CD4-positive, alpha-beta T cell treated with Interleukin-17A for 1 hour (primary cell): ENCODE measurements at places on chromosomes 4 and X.

GRCh38 chrX:30748342-30748960 lies 95.2 kb downstream of the GK start:
- no peak for DNase-seq

- no peak for DNase-seq
Observed at GRCh38 chr4:127364911-127365310, 267.8 kb upstream of the INTU start.

DNA sequence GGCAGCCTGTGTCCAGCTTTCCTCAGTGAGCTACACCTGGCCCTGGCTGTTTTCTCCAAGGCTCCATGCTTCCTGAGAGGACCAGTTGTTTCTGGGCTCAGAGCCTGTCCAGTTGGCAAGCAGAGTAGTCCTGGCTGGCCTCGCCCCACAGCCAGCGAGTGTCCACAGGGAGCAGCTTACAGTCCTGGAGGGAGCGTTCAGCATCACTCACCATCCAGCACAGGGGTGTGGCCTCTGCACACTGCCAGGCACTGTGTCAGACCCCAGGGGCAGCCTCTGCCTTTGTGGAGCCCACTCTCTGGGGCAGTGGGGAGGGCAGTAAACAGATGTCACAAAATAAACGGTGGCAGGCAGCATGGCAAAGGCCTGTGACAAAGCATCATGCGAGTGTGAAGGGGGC lies 23.9 kb downstream of the EVC start:
- DNase-seq = no peak

- DNase-seq = no peak
Observed at GRCh38 chr4:3818371-3818770, 52.2 kb downstream of the ADRA2C start.

DNA sequence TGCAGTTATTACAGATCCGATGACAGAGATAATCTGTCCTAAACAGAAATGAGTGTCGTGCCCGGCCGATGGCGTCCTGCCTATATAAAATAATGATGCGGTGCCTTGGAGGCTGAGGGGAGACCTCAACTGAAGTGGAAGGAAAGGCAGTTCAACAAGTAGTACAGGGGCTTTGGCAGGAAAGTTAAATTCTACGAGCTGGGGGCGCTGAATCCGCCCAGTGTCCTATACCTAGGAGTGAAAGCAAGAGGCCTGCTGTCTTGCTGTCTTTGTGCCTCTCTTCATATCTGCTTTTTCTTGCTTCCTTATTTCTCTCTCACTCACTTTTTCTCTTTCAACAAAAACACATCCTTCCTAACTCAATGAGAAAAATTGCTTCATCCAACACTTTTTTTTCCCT lies 82.2 kb upstream of the PRPS2 start:
- no peak for DNase-seq

DNA sequence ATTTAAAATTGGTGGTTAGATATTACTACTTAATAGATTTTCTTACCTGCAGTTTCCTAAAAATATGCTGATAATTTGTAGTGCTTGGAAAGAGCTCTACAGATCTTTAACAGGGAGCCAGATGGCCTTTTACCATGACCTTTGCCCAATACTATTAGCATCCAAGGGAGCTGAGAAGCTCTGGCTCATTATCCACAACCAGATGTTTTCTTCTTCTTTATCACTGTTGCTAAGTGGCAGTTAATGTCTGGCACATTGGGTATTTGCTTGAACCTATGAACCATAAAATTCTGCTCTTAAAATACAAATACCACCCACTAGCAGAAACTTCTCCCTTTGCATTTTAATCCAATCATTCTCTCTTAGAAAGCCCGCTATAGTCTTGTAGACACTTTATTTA lies 1480.3 kb downstream of the C4orf33 start:
- no peak for DNase-seq

DNA sequence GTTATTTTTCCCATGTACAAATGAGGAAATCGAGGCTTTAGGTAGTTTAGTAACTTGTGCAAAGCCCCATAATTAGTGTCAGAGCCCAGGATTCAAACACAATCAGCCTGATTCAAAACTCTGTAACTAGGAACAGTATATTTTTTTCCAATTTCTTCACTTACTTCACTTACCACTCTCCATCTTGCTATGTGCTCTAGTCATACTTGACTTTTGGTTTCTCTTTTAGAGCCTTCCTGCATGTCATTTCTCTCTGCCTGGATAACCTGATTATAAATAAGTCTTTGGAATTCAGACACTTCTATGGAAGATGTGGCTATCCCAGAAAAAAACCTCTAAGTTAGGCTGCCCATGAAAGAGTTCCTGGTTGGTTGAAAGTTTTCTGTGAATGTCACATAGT lies 22.2 kb downstream of the SATL1 start:
- DNase-seq = no peak

- DNase-seq = no peak
Observed at GRCh38 chr4:67288964-67289363, 256.3 kb downstream of the CENPC start.
